ENCODE measurements at places on chromosomes 3 and 15.

DNA sequence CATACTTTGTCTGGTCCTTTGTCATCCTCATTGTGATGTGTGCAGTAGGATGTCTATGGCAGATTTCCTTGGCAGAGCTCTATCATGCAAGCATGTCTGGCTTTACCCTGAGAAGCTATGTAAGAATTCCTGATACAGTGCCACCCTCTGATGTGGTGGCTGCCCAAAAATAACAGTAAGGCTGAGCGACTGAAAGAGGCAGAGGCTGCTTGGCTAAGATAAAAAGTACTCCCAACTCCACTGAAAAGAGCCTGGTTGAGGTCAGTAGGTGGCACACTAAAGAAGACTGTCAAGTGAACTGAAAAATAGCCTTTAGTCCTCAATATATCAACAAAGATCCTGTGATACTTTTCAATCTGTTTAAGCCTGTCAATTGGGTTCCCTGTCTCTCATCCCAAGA is 31.7 kb downstream of the BTLA start:
- no peak for DNase-seq

- DNase-seq, result no peak
These were observed 413.0 kb downstream of the RBMS3 start for GRCh38 chr3:29693863-29694262.

DNA sequence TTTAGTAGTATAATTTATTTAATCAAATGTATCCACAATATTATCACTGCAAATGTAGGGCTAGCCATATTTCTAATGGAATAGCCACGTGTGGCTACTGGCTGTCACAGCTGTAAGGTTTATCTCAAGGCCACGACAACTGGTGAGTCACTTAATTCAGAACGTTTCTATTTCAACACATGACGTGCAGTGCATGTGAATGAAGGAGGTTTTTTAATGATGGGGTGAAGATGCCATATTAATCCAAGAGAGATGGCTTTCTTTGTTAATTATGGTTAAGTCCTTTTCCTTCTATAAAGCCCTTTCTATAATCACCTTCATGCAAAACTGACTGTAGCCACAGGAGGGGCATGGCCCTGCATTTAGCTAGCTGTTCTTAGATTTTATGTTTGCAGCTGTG is 212.0 kb downstream of the FEZF2 start:
- DNase-seq, result no peak

GRCh38 chr15:89112341-89112971 is 24.2 kb downstream of the ABHD2 start:
- no peak for DNase-seq

- DNase-seq, result no peak
These were observed 790 bp upstream of the WHAMM start for GRCh38 chr15:82808634-82809041.

GRCh38 chr3:29281344-29282241 is 722 bp downstream of the RBMS3 start:
- DNase-seq, result no peak

- DNase-seq, result peak; percentile 61
These were observed 4.5 kb upstream of the GATA2 start for GRCh38 chr3:128497305-128498126.

GRCh38 chr15:50907601-50908208 is 778 bp upstream of the AP4E1 start:
- peak; percentile 34 for DNase-seq

GRCh38 chr3:147572970-147573340 is 163.8 kb downstream of the ZIC1 start:
- DNase-seq, result no peak

DNA sequence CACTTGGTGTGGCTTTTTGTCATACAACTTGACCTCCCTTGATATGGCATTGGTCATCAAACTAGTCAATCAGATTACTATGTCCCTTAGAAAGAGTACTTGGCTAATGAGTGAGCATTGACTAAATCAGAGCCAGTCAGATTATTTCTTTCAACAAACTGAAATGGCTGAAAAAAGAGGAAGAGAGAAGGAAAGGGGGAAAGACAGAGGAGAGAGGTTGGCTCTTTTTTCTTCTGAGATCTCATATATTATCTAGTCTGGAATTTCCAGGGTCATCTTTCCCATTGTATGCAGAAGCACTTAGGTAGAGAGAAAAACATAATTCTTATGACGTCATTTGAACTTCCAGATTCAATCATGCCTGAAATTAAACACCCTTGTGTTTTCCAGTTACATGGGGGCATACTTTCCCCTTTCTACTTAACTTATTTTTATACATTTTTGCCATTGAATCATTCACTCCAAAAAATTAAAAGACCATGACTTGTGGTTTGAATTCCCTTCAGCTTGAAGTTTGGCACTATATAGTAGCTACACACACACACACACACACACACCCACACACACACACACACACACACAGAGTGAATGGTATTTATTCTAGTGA is 387.8 kb downstream of the LSAMP start:
- no peak for DNase-seq

DNA sequence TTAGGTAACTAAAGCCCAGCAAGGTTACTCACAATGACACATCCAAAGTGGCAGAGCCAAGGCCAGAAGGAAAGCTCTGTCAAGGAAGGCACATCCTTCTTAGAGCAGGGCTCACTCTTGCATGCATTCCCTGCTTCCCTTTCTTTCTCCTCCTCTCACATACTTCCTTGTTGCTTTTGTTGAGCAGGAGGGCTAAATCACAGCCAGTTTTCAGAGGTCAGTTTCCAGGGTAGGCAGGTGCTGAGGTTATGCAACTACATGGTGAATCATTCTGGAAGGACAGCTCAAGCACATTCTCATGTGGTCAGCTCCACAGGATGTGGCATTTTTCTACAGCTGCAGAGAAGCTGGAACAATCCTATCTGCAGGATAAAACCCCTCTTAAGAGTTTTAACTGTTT is 275.6 kb downstream of the ZNF621 start:
- DNase-seq, result no peak

- no peak for DNase-seq
These were observed 6.6 kb downstream of the XYLB start for GRCh38 chr3:38353151-38353550.

GRCh38 chr15:81480645-81481053 is 106.6 kb upstream of the TMC3 start:
- DNase-seq, result no peak

GRCh38 chr3:145981056-145981455 is 179.9 kb downstream of the PLOD2 start:
- DNase-seq, result no peak

- DNase-seq, result no peak
These were observed 520.1 kb downstream of the FGF12 start for GRCh38 chr3:192207239-192207638.

GRCh38 chr3:67875338-67875737 is 220.9 kb upstream of the SUCLG2 start:
- DNase-seq, result no peak

GRCh38 chr3:38003371-38003816 is 12.8 kb downstream of the VILL start:
- peak; percentile 54 for DNase-seq

GRCh38 chr15:60222404-60222803 is 175.4 kb downstream of the ANXA2 start:
- no peak for DNase-seq

DNA sequence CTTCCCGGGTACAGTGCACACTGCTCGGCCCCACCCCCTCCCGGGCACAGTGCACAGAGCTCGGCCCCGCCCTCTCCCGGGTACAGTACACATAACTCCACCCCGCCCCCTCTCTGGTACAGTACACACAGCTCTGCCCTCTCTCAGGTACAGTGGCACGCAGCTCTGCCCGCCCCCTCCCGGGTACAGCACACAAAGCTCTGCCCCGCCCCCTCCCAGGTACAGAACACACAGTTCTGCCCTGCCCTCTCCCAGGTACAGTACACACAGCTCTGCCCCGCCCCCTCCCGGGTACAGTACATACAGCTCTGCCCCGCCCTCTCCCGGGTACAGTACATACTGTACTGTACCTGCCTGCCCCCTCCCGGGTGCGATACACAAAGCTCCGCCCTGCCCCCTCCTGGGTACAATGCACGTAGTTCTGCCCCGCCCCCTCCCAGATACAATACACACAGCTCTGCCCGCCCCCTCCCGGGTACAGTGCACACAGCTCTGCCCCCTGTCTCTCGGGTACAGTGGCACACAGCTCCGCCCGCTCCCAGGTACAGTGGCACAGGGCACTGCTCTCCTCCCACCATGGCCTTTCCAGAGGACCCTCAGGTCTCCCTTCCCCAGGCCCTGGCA is 16.4 kb upstream of the PRR20G start:
- no peak for DNase-seq

DNA sequence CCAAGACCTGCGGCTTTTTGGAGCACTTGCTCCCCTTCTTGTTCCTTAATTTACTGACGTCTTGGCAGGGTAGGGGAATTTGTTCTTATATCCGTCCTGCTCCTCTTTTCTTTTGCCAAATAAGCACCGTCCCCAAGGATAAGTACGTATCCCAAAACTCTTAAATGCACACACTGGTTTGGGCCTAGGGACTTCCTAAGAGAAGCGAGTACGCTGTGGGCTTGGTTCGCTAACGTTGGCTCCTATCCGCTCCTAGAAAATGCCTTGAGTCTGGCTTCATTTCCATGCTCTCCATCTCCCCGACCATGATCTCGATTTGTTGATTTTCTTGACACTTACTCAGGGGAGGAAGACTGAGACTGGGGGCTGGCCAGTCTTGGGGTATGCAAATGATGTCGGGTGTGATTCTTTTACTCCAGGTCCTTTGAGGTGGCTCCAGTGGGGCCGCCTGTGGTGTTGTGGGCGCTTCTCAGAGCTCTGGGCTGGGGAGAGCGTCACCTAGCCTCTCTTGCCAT is 1.3 kb downstream of the MYRIP start:
- DNase-seq, result no peak

DNA sequence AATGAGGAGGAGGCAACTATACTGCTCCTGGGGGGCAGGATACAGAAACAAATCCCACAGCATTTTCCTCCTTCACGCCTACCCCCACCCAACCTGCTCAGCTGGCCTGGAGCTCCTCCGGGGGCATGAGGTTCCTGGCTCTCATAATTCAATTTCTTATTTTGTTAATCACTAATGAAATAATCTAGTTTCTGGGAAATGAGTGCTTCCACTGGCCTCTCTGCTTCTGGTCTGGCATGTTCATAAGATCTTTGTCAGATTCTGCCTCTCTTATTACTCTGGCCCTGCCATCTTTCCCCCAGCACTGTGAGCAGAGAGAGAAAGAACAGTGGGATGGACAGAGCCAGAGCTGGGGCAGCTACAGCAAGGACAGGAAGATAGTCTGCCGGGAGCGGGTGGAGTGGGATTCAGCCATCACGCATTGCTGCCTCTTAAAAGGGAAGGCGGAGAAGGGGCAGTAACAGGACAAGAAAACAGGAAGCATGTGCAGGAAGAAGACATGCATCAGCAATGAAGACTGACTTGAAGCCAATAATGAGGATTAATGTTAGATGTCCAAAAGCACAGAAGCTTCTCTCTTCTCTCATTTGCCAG is 13.6 kb downstream of the RPAP1 start:
- no peak for DNase-seq

DNA sequence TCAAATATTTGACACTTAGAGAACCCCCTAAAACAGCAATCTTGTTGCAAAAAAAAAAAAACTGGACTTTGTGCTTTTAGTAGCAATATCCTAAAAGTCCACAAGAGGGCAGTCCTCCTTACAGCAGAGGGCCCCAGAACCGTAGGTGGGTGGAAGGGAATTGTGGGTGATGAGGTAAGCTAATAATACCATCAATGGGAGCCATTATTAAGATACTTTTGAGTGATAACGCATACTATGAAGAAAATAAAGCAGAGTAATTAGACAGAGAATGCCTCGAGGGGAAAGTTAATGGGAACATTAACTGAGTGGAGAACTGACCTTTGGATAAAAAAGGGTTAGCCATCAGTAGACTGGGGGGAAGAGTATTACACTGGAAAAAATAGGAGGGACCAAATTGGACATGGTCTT is 229.9 kb downstream of the THRB start:
- no peak for DNase-seq

GRCh38 chr15:70492240-70493177 is 270.8 kb downstream of the UACA start:
- peak; percentile 69 for DNase-seq

DNA sequence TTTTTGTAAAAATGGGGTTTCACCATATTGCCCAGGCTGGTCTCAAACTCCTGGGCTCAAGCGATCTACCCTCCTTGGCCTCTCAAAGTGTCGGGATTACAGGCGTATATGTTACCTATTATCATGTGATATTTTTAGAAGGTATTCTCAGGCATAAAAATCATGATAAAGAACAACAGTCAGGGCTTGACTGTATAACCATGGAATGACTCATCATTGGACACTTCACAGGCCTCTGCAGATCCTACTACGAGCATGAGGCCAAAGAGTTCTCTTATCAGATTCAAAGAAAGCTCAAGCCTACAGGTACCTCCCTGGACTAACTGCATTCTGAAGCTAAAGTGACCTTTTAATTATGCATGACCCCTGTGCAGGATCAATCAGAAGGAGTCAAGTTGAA is 91.7 kb upstream of the PRICKLE2 start:
- no peak for DNase-seq

DNA sequence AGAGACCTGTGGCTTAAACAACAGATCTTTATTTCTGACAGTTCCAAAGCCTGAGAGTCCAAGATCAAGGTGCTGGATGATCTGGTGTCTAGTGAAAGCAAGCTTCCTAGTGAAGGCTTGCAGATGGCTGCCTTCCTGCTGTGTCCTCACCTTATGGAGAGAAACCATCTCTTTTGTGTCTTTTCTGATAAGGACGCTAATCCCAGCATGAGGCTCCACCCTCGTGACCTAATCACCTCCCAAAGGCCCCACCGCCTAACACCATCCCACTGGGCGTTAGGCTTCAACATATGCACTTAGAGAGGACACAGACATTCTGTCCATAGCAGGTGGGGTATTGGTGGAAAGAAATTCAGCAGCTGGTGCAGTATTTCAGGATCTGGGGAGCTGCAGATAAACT is 19.8 kb upstream of the LYSMD4 start:
- no peak for DNase-seq

DNA sequence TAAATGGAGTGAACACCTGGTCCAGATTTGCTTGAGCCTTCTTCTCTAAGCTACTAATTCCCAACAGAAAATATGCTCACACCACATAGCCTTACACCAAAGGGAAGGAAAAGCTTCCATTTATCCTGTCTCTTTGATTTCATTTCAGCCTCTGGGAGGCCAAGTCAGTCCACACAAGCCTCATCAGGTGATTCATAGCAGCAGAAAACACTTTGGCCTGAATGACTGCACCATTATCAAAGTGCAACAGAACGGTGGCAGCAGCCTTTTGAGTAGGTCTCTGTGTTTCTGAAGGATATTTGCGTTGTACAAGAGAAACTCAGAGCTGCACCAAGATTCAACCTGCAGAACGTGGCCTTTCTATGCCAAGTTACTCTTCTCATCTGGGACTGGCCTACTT is 46.6 kb upstream of the SNRK start:
- no peak for DNase-seq

Data from activated T-cell treated with anti-CD3 and anti-CD28 coated beads for 1 hour (primary cell).